ENCODE measurements at places on chromosomes 5 and 9.
A peak's percentile ranks its signal among the peaks of the same experiment; 100 is the strongest.

DNA sequence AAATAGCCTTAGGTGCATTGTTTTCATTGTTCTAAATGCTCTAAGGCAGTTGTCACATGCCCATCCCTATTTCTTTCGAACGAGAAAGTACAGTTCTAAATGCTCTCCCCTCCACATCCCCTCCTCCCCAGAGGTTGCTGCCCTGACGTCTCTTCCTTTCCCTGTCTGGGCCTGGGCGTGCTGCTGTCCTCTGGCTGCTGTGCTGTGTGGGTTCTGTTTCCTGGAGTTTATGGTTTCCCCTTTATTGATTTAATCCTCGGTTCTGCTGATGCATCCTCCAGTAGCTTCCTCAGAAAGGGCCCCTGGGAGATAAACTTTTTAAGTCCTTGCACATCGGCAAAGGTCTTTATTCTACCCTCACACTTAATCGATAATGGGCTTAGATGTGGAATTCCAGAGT lies 48.8 kb downstream of the MVB12B start:
- DNase-seq = no peak

DNA sequence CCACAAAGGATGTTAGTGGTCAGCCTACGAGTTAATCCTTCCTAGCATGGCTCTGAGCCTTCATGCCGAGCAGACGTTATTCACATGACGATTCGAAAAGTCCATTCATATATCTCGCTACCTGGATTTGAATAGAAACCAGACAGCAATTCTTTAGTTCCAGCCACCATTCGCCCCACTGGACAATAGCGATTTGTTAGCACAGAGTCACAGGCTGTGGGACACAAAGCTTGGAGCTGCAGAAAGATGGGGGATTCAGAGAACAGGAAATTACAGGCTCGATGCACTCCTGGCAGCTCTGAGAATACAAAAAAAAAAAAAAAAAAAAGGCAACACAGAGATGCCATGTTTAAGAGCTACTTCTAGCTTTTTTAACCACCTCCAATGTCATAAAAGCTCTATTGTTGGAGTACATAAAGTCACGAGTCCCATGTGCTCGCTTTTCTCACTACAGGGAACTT lies 110.7 kb downstream of the NR6A1 start:
- peak; percentile 69 for DNase-seq

- DNase-seq = peak; percentile 15
These were observed 95.6 kb downstream of the DENND1A start for GRCh38 chr9:123834218-123834888.

- no peak for DNase-seq
These were observed 91.3 kb downstream of the PDE6A start for GRCh38 chr5:149853331-149853648.

DNA sequence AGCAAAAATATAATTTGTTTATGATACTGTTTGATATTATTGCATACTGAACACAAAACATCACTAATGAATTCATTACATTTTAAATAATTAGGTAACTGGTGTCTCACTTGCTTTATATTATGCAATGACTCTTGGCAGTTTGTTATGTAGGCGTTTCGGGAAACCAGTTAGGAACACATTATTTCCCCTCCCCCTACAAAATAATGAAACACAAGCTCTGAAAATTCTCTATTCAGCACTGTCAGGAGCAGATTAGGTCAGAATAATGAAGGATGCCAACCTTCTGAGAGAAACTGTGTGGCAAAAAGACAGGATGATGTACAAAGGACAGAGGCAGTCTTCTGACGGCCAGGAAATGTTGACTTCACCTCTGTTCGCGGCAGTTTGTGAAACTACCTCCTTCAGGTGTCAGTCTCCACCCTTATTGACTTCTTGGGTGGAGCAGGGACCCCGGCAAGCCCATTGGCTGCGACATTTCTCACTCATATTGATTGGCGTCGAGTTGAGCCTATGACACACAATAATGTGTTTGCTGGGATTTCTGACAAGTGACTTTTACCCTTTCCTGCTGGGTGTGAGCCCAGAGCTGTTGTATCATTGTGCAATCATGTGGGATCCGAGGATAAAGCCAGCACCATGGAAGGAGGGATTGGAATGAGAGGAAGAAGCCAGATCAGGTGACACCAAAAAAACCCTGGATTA lies 33.9 kb downstream of the SH3PXD2B start:
- DNase-seq = peak; percentile 96

DNA sequence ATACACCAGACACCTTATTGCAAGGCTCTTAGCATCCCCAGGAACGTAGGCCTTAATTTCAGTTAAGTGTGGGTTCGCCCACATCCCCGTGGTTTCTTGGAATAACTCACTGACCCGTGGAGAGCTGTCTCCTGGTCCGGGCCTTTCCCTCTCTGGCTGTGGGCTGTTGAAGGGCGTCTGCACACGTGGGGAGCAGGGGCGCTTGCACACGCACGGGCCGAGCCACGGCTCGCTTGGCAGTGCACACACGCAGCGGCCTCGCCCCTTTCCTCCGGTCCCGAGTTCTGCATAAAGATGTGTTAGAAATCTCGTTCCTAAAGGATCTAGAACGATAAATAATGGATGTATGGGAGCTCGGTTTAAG lies 141.9 kb downstream of the PBX3 start:
- peak; percentile 29 for DNase-seq

GRCh38 chr9:112072721-112073638 lies 102.1 kb downstream of the SUSD1 start:
- DNase-seq = peak; percentile 99

DNA sequence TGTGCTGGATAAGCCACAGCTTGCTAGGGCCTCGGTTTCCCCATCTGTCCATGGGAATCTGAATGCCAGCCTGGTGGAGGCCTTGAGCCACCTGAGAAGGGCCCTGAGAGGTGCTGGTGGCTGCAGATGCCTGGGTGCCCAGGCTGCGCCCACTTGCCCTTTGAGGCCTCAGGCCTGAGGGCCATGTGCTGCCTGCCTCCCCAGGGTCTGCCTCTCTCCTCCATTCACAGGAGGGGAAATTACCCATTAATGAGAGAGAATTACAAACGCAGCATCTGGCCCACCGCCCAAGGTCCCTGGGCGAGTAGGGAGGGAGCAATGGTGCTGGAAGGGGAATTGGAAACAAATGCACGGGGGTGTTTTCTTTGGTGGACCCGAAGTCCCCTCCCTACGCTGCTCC lies 59.6 kb downstream of the BARX1 start:
- no peak for DNase-seq

GRCh38 chr5:73155271-73156222 lies 17.4 kb upstream of the TMEM174 start:
- no peak for DNase-seq

GRCh38 chr5:36528588-36528987 lies 77.8 kb upstream of the SLC1A3 start:
- DNase-seq = no peak

DNA sequence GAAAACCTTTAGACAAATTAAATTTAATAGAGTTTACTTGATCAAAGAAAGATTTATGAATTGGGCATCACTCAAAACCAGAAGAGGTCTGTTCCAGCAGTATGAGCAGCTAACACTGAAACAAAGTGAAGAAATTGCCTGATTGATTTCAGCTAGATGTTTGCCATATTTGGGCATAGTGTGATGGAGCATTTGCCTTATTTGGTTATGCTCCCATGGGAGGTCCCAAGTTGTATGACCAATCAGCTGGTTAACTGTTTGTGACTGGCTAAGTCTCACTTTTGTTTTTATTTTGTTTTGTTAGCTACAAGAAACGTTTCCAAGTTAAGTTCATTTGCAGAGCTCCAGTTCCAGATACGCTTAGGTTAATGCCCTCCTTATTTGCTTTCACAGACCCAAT lies 53.3 kb upstream of the LMNB1 start:
- DNase-seq = peak; percentile 7

GRCh38 chr9:138102246-138103051 lies 224.9 kb downstream of the CACNA1B start:
- DNase-seq = no peak

- DNase-seq = no peak
These were observed 523.1 kb downstream of the EFNA5 start for GRCh38 chr5:107147589-107147988.

DNA sequence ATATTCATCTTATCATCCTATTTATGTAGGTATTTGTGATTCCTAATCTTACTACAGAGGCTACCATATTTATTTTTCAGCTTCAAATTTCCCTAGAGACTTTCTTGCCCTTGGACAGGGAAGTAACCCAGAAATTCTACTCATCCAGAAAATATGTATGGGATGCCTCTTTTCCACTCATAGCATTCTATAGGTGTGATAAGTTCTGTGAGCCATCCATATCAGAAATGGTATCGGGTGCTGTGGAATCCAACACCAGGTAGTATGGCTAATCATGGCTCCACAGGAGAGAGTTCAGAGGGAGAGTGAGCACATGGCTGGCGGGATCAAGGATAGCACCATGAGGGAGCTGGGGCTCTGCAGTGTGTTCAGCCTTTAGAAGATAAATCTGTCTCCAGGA lies 349.3 kb upstream of the ACTBL2 start:
- no peak for DNase-seq

GRCh38 chr5:10704949-10705621 lies 55.9 kb downstream of the DAP start:
- DNase-seq = peak; percentile 58

- peak; percentile 13 for DNase-seq
These were observed 192.6 kb downstream of the ESM1 start for GRCh38 chr5:54792611-54793404.

GRCh38 chr5:123937230-123937629 lies 425.3 kb downstream of the CSNK1G3 start:
- DNase-seq = peak; percentile 65

GRCh38 chr5:6599739-6600138 lies 33.1 kb downstream of the NSUN2 start:
- no peak for DNase-seq

DNA sequence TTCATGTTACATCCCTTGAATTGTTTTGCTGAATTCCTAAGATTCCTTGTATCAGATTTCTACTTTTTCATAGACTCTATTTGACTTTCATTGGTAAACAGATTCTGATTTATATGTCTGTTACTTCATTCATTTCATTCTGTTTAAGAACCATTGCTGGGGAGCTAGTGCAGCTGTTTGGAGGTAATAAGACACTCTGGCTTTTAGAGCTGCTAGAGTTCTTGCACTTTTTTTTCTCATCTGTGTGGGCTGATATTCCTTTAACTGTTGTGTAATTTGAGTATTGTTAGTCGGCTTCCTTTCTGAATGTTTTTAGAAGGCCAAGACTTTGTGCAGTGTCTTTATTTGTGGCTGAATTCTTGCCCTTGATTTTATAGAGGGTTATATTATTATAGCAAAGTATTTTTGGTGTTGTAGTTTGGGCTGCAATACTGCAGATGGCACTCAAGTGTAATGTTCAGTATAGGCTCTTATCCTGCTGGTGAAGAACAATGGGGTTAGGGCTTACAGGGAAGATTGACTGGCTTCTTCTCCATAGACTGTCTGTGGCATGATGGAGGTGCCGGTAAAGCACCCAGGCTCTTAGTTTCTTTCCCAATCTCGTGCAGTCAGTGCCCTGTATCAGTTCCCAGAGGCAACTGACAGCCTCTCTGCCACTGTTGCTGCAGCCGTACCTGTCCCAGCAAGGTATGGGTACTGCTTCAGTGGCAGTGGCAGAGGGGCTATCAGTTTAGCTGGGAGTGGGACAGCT lies 162.2 kb downstream of the OXCT1 start:
- DNase-seq = peak; percentile 63

GRCh38 chr9:137778914-137779313 lies 98.7 kb upstream of the CACNA1B start:
- DNase-seq = peak; percentile 4
